ENCODE measurements at places on chromosomes 12 and 14. TPM values are rescaled to one million over a fixed set of nuclear protein-coding genes. Genes with fewer than 3 reads are reported as not detected.

DNA sequence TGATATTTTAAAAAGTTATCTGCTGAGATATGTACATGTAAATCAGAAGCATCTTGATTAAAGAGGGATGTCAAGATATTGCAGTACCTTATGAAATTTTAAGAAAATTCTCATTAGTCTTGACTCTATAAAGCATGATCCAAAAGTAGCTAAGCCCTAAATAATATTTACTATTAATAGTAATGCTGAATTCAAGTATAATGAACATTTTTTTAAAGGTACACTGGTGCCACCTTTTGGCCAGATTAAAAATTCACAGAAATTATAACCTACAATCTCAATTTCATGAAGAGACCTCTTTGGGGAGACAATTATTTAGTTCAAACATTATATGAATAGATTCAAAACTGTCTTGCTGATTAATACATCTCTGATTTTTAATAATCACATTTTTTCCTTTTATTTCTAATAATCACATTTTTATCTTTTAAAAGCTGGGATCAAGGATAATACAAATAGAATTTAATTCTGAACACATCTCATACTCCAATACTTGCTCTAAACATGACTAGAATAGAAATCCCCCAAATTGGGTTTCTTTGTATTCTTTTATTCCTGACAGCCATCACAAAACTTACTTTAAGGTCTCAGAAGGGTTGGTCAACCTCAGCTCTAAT, 13.4 kb downstream of the AKAP5 start:
- peak; percentile 50 for DNase-seq

- no peak for DNase-seq
Observed at GRCh38 chr12:106651552-106651951, 68.7 kb downstream of the RFX4 start.

DNA sequence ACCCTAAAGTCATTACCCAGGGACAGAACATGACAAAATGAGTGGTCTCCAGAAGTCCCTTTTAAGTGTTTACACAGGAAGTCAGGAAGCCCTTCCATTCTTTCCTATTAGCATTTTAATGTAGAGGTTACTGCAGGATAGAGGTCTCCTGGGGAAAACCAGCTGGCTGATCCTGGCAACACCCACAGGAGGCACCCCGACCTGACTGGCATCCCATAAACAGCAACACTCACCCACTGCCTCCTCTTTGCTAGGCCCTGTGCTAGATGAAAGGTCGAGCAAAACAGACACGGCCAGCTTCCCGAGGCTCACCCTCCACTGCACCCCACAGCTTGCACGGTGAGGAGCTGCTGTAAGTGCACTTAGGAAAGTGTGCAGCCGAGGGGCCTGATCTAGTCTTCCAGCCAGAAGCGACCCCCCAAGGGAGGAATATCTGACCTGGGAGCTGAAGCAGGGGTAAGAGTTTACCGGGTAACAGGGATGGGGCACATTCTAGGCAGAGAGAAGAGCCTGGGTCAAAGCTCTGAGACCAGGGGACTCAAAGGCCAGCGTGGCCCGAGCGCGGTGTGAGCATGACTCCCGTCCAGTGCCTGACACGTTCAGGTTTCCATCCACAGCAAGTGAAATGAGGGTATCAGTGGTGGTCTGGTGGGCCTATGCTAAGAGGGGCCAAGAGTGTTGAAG, 9.0 kb downstream of the DAZAP2 start:
- DNase-seq, result no peak

DNA sequence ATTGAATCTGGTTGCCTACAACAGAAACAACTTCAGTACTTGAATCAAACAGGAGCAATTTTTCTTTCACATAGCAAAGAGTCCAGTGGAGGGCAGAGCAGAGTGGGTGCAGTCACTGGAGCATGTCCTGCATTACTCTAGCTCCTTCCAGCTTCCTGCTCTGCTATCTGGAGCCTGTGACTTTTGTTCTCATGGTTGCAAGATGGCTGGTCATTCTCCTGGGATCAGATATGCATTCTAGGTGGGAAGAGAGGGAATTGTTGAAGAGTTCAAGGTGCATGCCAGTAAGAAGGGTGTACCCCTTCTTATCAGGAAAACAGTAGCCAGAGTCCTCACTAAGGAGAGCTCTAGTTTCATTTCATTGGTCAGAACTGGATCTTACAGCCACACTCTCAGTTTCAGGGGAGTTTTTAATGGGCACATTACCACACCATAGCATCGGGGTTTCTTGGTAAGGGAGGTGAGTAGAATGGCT, 8.0 kb downstream of the IFT43 start:
- no peak for DNase-seq

- DNase-seq, result no peak
Observed at GRCh38 chr12:56336361-56337167, 2.1 kb upstream of the IL23A start.

- DNase-seq, result no peak
Observed at GRCh38 chr12:40854604-40855003, 162.4 kb downstream of the CNTN1 start.

- DNase-seq, result no peak
Observed at GRCh38 chr12:107554941-107555340, 130.7 kb upstream of the PWP1 start.

GRCh38 chr14:64929014-64929359, 13.6 kb downstream of the GPX2 start:
- no peak for DNase-seq

- DNase-seq, result peak; percentile 52
Observed at GRCh38 chr12:124916374-124917134, 2.1 kb upstream of the UBC start.

GRCh38 chr12:52060498-52061177, 9.1 kb upstream of the ATG101 start:
- no peak for DNase-seq

GRCh38 chr12:131530422-131530821, 180.5 kb upstream of the SFSWAP start:
- peak; percentile 53 for DNase-seq

DNA sequence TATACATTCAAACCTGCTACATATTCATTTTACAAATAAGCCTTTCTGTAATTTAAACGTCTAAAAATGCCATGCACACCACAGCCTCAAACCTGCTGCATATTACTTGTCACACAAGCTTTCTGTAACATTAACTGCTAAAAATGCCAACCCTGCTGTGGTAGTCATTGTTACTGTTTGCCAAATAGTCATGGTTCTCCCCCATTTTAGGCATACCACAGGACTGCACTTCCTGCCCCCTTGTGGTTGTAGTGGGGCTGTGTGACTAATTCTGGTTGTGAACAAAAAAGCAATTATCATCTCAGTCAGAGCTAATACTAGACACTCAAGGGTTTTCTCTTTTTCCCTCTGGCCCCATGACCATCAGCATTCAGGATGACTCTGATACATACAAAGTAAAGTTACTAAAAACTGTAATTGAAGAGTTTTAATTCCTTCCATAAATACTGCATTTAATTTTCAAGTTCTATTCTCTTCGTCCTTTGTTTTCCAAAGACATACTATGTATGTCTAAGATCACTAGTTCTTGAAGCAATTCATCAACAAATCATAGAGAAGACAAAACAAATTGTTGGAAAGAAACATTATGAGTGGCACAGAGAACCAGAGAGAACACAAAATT, 5.7 kb upstream of the SLC35F4 start:
- DNase-seq, result peak; percentile 28

DNA sequence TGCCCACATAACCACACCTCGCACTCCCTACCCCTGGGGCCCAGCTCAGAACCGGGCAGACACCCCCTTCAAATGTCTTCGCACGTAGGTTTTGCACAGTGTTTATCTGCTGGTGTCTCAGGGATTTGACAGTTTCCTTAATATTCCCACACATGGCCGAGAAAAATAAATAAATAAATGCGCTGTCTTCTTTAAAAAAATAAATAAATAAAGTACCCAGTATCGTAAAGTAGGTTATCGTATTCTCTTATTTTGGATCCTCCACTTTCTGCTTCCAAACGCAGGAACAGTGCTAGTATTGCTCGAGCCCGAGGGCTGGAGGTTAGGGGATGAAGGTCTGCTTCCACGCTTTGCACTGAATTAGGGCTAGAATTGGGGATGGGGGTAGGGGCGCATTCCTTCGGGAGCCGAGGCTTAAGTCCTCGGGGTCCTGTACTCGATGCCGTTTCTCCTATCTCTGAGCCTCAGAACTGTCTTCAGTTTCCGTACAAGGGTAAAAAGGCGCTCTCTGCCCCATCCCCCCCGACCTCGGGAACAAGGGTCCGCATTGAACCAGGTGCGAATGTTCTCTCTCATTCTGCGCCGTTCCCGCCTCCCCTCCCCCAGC, 710 bp upstream of the FOS start:
- no peak for DNase-seq

DNA sequence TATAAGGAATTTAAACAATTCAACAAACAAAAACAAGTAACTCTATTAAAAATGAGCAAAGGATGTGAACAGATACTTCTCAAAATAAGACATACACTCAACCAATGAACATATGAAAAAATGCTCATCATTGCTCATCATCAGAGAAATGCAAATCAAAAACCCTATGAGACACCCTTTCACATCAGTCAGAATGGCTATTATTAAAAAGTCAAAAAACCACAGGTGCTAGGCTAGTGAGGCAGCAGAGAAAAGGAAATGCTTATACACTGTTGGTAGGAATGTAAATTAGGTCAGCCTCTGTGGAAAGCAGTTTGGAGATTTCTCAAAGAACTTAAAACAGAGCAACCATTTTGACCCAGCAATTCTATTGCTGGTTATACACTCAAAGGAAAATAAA, 52.0 kb downstream of the NAV3 start:
- DNase-seq, result no peak

Gene CIROP
- not detected for total RNA-seq

Gene COX6A1
- 183 TPM for total RNA-seq

Gene AICDA
- 0.10 TPM for total RNA-seq

Gene FOXN4
- total RNA-seq, result not detected

Gene SRSF5
- total RNA-seq, result 288 TPM

All from tongue (tissue), 3 donors.